ENCODE measurements at places on chromosomes 2 and 18.

GRCh38 chr2:172102391-172103359 lies at the start of gene DLX2:
Gene DLX2 (minus strand): TSS chr2:172102900. CDS start chr2:172102538, 362 bp downstream.
- peak; percentile 61 for DNase-seq

- DNase-seq, result no peak
These were observed 30.3 kb upstream of the SMCHD1 start for GRCh38 chr18:2625217-2625616.

- DNase-seq, result no peak
These were observed 90.2 kb downstream of the FAM161A start for GRCh38 chr2:61763605-61764034.

- DNase-seq, result no peak
These were observed 53.4 kb downstream of the SLC66A2 start for GRCh38 chr18:79897940-79898625.

GRCh38 chr2:8296306-8296705 lies 385.6 kb upstream of the ID2 start:
- DNase-seq, result no peak

- no peak for DNase-seq
These were observed 122.4 kb downstream of the LNPK start for GRCh38 chr2:175879679-175880078.

- DNase-seq, result no peak
These were observed 290.0 kb downstream of the CYP26B1 start for GRCh38 chr2:71857636-71858035.

DNA sequence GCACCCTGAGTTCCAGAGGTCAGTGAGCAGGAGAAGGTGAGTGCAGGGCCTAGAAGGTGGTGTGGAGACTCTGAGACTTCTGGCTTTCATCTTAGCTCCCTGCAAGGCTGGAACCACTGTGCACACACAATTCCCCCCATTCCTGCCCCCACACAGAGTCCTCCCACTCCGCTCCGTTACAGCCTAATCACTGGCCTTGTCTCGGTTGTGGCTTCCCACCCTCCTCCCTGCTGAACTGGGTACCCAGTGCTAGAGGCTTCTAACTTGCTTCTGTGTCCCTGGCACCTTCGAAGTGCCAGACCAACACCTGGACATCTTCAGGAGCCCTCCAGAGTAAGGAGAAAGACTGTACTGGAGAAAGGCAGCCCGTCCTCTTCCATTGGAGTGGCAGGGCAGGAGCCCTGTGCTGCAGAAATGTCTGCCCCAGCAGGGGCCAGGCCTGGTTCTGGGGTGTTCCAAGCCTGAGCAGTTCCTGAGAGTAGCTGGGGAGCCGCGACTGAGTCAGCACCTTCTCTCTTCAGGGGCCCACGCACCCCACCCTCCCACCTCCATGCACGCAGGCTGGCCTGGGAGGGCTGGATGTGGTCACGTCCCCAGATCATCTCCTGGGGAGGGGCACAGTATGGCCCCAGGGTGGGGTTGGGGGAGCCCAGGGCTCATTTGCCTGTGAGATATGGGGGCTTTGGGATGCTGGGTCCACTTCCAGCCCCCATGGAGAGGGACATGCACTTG lies 23.4 kb downstream of the CROCC2 start:
- DNase-seq, result no peak

GRCh38 chr2:137964066-137964858 lies at the start of gene HNMT:
Gene HNMT (plus strand): TSS chr2:137964473. CDS start chr2:137964492, 19 bp downstream.
- no peak for DNase-seq

DNA sequence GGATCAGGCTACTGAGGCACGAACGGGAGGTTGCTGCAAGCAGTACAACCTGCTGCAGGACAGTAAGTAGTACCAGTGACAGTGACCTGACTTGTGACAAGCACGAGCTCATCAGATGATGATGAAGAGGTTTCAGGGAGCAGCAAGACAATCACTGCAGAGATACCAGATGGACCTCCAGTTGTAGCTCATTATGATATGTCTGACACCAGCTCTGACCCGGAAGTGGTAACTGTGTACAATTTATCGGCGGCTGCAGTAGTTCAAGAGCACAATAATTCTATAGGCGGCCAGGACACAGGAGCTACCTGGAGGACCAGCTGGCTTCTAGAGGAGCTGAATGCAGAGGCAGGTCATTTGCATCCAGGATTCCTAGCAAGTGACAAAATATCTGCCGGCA lies 64.0 kb upstream of the GULP1 start:
- DNase-seq, result no peak

DNA sequence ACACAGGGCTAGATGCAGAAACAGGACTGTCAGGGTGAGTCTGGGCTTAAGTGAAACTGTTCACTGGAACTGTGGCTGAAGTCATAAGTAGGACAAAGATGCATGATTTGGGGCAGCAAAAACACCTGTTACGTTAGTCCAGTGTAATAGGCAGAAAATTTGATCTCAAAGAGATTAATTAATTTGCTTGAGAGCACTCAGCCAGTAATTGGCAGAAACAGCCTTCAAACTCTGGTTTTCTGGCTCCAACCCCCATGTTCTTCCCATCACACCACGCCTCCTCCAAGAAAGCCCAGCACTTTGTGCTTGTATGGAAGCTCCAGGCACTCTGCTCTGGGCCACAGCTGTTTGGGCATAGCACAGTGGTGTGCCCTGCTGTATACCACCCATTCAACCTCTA lies 54.0 kb downstream of the CNTNAP5 start:
- DNase-seq, result no peak
